HT-29 (cell line): ENCODE measurements at places on chromosomes 5 and 9.

DNA sequence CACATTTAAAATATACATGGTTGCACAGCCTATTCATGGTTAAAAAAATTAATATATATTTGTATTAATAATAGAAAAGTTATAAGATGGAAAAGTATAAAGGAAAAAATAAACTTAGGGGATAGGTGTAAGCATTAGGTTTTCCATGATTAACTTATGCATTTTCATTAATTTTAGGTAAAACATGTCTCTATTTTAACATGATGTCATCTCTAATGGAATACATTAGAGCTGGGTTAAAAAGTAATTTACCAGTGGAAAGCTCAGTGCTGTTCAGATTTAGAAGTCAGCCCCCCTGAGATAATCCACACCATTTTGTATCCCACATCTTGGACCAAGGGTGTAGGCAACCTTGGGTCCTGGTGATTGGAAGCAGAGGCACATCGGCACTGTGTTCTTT is 49.7 kb downstream of the SNX24 start:
- DNase-seq, result no peak

DNA sequence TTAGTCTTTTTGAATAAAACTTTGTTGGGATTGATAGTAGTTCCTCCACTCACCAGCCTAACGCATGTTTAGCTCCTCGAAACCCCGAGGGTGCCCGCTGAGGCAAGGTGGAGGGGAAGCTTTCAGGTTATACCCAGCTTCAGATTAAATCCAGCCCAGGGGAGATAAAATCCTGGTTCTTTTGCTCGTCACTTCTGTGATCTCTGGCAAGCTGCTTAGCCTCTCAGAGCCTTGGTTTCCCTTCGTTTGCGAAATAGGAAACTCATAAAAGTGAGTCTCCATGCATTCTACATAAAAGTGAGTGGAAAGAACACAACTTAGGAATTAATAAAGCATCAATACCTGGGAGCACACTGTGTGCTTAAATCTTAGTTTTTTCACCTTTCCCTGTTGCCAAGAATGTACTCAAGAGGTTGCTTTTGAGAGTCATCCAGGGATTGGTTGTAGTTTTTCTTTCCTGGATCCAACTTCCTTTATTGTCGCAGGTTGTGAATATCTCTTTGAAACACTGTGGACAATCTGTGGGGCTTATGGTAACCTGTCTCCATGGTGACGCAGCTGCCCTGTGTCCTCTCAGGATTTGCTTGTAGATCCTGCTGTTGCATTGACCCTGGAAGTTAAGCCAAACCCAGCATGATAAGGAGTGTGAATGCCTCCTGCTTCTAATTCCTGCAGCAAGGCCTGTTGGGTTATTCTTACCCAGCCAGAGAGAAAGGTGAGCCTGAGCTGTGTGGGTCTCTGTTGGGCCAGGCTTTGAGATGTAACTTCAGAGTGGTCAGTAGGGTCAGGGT is 2.0 kb downstream of the GALNT12 start:
- peak; percentile 71 for DNase-seq

DNA sequence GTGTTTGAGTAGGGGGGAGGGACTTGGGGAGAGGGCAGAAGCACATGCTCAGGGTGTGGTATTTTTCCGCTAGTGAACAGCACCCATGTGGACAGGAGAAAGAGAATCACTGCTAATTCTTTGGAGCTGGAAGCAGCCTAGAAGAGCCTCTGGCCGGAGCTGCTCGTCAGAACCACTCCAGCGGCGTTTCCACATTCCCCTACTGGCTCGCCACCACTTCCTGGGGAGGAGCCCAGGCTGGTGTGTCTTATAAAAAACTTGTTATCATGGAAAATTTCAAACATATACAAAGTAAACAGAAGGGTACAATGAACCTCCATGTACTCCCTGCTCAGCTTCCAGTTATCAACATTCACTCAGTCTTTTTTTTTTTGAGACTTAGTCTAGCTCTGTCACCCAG is 26.7 kb downstream of the LHX2 start:
- DNase-seq, result peak; percentile 32

DNA sequence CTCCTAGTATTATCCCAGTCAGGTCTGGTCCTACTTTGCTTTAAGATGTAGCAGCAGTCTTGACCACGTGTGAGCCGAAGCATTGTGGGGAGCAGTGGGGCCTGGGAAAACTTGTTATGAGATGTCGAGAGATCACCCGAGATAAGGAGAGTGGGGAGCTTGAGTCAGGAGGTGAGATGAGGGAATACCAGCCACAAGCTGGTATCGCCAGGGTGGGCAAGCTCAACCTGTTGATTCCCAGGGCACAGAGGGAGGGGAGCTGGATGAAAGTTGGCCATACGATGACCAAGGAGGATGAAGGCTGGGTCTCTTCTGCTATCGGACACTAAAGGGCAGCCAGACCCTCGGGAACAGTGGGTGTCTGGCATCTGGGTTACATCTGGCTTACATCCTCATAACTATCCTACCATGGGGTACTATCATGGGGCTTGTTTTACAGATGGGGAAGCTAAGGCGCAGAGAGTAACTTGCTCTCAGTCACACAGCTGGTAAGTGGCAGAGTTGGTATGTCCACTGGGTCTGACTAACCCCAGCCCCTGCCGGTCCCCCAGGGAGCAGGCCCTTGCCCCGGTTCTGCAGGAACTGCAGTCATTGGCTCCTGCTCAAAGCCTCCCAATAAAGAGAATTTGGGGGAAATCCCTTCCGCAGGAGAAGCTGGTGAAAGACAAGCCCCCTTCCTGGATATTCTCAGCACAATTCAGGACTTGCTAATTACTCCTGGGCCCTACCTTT is 13.4 kb upstream of the TIFAB start:
- no peak for DNase-seq

- no peak for DNase-seq
Observed at GRCh38 chr5:102801371-102801770, 46.3 kb downstream of the PAM start.

GRCh38 chr5:6473284-6473683 is 24.6 kb downstream of the UBE2QL1 start:
- no peak for DNase-seq
